ENCODE measurements at places on chromosomes 16 and 17.
A peak's percentile ranks its signal among the peaks of the same experiment; 100 is the strongest.

DNA sequence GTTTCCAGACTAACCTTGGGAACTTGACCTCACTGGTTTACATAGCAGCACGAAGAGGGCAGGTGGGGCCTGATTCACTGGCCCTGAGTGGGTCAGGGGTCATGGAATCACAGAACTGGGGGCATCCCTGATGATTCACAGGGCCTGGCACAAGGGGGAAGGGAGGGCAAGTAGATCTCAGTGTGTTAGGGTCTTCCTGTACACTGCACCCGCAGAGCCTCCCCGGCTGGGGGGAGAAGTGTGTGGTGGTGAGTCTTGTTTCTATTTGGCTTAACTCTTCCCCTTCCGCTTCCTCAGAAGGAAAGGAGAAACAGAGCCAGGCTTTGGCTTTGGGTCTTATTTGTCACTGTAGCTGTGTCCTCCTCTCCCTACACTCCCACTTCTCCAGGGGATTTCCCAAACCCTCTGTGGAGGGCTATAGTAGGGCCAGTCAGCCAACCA is 3.7 kb downstream of the STARD3 start:
- no peak for DNase-seq

DNA sequence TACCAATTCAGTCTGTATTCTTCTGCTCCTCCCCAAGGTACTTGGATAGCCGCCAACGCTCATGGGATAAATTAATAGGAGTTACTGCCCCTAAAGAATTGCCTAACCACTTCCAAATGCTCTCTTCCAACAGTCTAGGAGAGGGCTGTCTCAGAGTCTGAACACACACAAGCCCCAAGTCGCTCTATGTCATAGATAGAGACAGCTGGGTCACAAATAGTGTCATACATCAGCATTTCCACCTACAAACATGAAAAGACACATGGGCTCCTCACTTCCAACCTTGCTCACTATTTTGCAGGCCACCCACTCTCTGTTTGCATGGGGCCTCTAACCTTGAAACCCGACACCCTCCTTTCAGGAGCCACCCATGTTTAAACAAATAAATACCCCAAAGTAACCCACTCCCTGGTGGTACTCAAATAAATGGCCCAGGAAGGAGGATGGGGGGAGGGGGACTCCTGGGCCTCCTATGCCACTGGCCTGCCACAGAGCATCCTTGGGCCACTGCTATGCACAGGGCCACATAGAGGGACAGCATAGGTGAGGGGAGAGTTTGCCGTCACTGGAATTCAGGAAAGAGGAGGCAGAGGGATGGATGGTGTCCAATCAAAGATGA is 265.9 kb downstream of the SOX9 start:
- DNase-seq = no peak

- no peak for DNase-seq
These were observed 18.8 kb downstream of the LGALS3BP start for GRCh38 chr17:78960928-78961327.

DNA sequence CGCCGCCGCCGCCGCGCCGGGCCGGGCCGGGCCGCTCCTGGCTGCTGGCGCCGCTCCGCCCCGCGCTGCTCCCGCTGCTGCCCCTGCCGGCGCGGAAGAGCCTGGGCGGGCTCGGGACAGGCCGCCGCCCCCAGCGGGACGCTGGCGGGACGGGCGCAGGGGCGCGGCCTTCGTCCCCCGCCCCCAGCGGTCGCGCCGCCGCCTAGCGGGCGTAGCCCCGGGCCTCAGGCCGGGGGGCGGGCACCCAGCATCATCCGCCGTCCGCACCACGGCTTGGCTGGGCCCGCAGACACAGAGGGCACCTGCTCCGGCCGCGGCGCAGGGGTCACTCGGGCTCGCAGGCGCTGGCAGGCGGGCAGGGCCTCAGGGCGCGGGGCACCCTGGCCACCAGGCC is at the start of gene AMFR:
Gene AMFR (minus strand): TSS at position 107 of the 394 bp plus-strand sequence. CDS start 218 bp downstream, outside the sequence.
- peak; percentile 50 for DNase-seq

DNA sequence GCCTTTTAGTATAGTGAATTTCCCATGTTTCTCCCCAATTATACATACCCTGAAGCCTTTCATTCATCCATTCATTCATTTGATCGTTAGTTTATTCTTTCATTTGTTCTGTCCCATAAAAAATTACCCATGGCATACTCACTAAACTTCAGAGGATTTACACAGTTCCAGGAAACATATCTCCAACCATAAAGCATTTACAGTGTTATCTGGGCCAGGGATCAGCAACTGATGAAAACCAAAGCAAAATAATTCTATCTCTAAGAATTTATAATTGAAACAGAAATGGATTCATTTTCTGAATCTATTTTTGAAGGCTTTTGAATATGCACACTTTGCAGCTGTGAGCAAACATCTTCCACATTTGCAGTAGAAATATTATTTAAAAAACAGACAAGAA is 547.7 kb downstream of the KCNJ2 start:
- no peak for DNase-seq

DNA sequence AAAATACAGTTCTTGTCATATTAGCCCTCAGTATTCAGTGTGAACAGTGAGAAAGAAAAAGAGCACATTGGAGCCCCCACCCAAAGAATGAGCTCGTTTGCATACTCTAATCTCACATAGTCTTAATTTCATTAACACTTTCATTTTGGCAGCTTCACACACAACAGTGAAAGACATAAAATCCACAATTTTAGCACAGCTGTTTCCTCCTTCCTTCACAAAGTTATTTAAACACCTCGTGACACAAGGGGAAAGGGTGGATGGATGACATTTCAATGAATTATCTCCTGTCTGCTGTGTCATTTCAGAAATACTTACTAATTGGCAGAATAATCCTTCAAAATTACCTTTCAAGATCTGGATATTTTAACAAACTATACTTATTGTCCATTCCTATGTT is 299.3 kb downstream of the KCNJ2 start:
- no peak for DNase-seq

DNA sequence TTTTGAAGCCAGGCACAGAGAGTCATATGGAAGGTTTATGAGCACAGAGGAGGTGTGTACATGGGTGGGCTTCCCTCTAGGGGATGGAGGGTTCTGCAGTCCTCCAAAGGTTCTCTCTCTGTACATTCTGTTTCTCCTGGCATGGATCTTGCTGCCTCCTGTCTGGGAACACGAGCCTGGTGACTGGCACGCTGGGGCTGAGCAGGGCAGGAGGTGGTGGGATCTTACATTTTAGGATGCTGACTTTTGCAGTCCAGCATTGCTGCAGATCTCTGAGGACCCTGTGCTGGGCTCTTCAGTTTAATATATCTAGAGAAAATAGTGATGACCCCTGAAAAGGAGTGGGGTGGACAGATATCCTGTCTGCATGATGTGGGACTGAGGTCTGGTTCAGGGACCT is 23.0 kb downstream of the FOXL1 start:
- no peak for DNase-seq

Measured in bone marrow (tissue), 2 donors.